ENCODE measurements at places on chromosomes 4 and X. TPM values are rescaled to one million over a fixed set of nuclear protein-coding genes. Genes with fewer than 3 reads are reported as not detected.

Gene TBC1D9
- polyA plus RNA-seq, result 14.2 TPM

Gene BEND2
- polyA plus RNA-seq, result not detected

Gene MAGEA10
- not detected for polyA plus RNA-seq

Gene PLK4
- 1.5 TPM for polyA plus RNA-seq

Gene DKC1
- polyA plus RNA-seq, result 26.3 TPM

Gene GC
- 1.5 TPM for polyA plus RNA-seq

Gene LIN54
- 5.5 TPM for polyA plus RNA-seq

Gene AFAP1
- 27.8 TPM for polyA plus RNA-seq

Gene CSAG2
- polyA plus RNA-seq, result not detected

Gene UGT2B11
- not detected for polyA plus RNA-seq

Gene EGF
- 1.6 TPM for polyA plus RNA-seq

Gene MAOB
- polyA plus RNA-seq, result 60.3 TPM

Gene NWD2
- polyA plus RNA-seq, result 0.05 TPM

Gene ZNF41
- polyA plus RNA-seq, result 5.1 TPM

Gene PGM2
- polyA plus RNA-seq, result 12.9 TPM

Gene SYN1
- 2.0 TPM for polyA plus RNA-seq

Gene GPR143
- 0.94 TPM for polyA plus RNA-seq

Gene CNOT6L
- polyA plus RNA-seq, result 11.8 TPM

Gene NKX6-1
- polyA plus RNA-seq, result 0.10 TPM

Gene GATA1
- 0.34 TPM for polyA plus RNA-seq

Data from urinary bladder (tissue), 4 donors.